ENCODE measurements at places on chromosomes 16 and 17. TPM values are rescaled to one million over a fixed set of nuclear protein-coding genes. Genes with fewer than 3 reads are reported as not detected.

DNA sequence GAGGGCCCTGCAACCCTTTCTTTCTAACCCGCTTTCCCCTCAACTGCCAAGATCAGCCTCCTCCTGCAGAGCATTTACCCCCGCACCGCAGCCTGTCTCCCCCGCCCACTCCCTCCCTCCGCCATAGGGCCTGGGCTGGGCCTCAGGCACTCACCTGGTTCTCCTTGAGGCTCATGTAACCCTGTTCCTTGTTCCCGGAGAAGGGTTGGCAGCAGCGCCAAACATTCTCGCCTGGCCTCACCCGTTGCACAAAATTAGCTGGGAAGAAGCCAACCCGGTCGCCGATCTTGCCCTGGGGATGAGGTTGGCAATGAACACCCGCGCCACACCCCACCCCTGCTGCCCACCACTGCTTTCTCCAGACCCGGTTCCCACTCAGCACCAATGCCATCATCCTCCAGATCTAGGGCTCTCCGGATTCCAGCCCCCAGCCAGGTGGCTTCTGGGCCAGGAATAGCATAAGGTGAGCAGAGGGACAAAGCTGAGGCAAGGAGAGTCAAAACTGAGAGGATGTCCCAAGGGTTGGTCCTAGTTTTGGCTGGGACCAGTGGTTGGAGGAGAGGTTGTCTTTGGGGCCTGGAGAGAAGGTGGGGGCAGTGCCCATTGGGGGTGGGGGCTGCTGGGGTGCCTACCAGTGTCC lies 12.8 kb downstream of the STAC2 start:
- peak; percentile 86 for DNase-seq

DNA sequence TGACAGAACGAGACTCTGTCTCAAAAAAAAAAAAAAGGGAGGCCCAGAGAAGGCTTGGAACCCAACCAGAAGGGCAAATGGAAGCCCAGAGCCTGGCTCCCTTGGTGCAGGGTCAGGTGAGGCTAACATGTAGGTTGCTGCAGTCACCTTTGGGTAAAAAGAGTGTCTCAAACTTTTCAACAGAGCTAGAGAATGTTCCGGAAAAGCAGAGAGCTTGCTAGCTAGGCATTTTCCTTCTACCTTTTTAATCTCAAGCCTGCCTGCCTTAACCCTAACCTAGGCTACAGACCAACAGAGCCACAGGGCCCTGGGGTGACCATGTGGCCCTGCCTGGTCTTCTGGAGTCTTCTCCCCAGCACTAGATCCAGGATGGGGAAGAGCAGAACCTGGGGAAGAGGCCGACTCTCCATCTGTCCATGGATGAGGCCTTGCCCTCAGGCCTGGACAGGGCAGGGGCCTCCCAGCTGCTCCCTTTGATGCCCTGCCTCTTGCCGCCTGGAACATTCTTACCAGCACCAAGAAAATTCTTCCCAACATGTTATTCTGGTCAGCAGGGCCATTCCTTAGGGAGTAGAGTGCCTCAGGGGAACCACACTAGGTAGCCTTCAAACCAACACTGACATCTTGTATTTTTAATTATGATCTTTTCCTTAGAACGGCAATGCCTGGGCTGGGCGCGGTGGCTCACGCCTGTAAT lies 30.1 kb downstream of the SLC43A2 start:
- DNase-seq = no peak

The EPN3 gene
- 3.9 TPM for polyA plus RNA-seq

The CMTM2 gene
- polyA plus RNA-seq = 2.1 TPM

The HES7 gene
- not detected for polyA plus RNA-seq

DNA sequence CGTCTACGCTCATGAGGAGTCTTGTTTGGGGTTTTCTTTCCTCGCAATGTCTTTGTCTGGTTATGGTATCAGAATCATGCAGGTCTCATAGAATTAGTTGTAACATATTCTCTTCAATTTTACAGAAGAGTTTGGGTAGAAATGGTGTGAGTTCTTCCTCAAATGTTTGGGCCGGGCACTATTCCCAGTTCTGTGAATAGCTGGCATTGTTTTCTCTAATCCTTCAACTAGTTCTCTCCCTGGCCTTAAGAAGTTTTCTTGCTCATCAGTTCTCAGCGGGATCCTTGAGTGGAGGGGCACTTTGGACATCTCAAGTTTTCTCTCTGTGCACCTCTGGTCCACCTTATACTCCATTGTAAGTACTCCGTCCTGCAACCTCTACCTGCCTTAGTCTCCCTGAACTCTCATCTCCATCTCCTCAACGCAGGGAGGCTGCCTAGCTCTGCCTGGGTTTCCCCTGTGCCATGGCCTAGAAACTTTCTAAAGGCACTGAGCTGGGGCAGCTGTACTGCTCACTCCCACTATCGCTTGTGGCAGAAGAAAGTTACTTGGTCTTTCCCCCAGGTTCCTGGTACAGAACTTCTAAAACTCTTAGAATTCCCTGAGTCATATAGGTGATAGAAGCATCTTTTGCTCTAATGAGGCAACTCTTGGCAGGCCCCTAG lies 16.9 kb downstream of the NSMCE1 start:
- no peak for DNase-seq

The CD300C gene
- 0.56 TPM for polyA plus RNA-seq

GRCh38 chr16:89187032-89187769 lies 13.1 kb downstream of the SLC22A31 start:
- DNase-seq = peak; percentile 75

The LGALS9B gene
- polyA plus RNA-seq = 0.11 TPM

GRCh38 chr17:7586673-7587419 lies 3.0 kb downstream of the SOX15 start:
- no peak for DNase-seq

- DNase-seq = no peak
Observed at GRCh38 chr16:3907586-3907985, 27.1 kb upstream of the CREBBP start.

DNA sequence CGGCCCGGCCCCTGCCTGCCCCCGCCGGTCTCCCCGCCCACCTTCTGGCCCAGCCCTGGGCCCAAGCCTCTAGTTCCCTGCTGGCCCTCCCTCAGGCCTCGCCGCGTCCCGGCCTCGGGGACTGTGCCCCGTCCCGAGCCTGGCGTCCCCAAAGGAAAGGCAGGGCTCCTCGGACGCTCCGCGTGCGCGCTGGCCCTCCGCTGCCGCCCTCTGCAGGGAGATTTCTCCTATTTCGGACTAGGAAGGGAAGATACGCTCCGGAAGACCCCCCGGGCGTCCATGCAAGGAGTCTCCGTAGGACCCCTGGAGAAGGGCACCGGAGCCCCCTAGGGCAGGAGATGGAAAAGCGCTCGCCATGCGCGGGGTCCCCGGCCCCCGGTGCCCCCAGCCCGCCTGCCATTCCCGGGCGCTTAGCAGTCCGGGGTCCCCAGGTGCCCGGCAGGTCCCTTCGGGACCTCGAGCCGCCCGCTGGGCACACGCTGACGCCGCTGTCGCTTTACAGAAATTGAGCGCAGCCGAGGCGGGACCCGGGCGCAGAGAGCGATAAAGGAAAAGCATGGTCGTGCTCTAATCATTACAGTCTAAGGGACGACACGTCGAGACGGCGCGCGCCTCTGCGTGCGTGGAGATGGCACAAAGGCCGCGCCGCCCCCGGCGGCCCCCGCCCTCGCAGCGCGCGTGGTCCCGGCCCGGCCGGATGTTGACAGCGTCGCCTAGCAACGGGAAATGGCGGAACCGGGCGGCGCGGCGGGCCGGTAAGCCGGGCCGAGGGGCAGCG lies at the start of gene CCDC40:
CCDC40 (plus strand) TSS at position 706 of the 778 bp plus-strand sequence; CDS start at position 727, 21 bp downstream.
- DNase-seq = peak; percentile 95

GRCh38 chr17:72165867-72166439 lies 45.1 kb downstream of the SOX9 start:
- DNase-seq = no peak

GRCh38 chr17:47728214-47728877 lies 4.7 kb upstream of the TBX21 start:
- no peak for DNase-seq

DNA sequence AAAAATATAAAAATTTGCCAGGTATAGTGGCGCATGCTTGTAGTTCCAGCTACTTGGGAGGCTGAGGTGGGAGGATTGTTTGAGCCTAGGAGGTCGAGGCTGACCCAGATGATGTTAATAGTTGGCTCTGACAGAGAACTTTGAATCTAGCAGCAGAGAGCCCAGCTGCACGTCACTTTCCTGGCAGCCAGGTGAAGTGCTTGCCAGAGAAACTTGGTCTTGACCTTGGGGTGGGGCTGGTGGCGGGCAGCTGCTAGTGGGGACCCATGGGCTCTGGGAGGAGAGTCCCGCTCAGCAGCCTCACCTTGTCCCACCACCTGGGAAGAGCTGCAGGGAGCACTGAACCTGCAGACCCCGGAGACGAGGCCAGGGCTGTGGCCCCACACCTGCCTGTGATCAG lies 3.1 kb upstream of the C16orf74 start:
- no peak for DNase-seq

- no peak for DNase-seq
Observed at GRCh38 chr17:71921796-71922195, 199.0 kb upstream of the SOX9 start.

The SALL1 gene
- 0.97 TPM for polyA plus RNA-seq

- DNase-seq = no peak
Observed at GRCh38 chr16:29994600-29995323, 655 bp downstream of the HIRIP3 start.

The CLEC18A gene
- 0.60 TPM for polyA plus RNA-seq

The LRRC46 gene
- polyA plus RNA-seq = 2.4 TPM

The TMEM238L gene
- polyA plus RNA-seq = not detected

All from left lung (tissue), 14 donors.